ENCODE measurements at places on chromosomes 7 and 10.
A peak's percentile ranks its signal among the peaks of the same experiment; 100 is the strongest.

DNA sequence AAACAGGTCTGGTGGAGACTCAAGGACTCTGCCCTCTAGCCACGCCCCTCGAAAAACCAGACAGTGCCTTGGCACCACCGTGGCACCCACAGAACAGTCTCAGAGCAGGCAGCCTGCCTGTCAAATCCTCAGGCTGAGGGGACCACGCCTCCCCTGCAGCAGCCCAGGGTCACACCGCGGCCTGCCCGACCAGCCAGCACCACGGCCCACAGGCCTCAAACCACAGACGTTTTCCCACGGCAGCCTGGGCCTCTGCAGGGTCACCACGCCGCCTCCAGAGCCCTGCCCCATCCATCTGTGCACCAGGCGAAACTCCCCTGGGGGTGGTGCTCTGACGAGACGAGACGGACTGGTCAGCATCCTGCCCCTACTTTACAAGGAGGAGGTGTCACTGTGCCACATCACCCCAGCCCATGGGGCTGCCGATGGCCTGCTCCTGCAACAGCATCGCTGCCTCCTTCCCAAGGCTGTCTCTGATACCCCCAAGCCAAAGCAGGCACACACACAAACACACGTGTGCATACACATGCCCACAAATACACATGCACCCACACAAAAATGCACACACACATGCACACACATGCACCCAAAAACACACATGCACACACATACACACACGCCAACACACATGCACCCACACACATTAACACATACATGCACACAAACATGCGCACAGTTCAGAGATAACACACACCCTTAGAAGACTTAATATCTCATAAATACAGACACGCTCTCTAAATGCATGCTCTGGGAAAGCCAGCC lies 24.6 kb downstream of the PAPOLB start:
- no peak for DNase-seq

- no peak for DNase-seq
These were observed 107.6 kb downstream of the WDR37 start for GRCh38 chr10:1163831-1164230.

DNA sequence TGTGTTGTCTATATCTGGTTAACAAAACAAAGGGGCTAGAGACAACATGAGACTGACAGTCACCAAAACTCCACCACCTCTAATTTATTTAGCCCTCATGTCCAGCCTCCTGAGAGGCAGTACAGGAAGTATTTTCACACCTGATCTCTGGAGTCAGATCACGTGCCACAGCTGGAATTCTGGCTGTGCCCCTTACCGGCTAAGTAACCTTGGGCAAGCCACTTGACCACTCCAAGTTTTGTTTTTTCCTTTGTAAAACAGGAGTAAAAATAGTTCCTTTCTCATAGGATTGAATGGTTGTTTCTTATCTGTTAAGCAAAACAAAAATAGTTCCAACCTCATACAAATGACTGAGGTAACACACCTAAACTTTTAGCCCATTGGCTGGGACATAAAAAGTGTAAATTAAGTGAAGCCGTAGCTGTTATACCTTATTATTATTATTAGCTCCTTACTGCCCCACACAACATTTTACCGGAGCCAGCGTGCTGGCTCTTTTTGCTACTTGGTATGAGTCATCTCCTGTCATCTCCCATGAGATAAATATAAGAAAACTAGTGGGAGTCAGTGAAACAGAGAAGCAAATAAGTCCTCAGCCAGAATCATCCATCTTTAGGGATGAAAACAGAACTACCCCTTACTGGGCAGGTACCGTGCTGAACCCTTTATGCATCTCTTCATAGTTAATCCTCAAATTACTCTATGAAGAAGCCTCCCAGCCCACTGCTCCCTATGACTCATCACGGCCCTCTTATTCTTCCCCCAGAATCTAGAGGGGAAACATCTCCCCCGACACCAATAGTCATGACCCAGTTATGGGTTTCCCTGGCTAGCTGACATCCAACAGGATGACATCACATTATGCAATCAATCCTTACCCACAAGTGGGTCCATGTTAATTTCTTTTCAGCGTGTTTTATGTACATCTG lies 44.9 kb downstream of the PPP1R3C start:
- DNase-seq: no peak

GRCh38 chr10:24826009-24826408 lies 102.3 kb upstream of the ARHGAP21 start:
- peak; percentile 4 for DNase-seq

- DNase-seq: no peak
These were observed 104.7 kb downstream of the EVX1 start for GRCh38 chr7:27347276-27347640.

DNA sequence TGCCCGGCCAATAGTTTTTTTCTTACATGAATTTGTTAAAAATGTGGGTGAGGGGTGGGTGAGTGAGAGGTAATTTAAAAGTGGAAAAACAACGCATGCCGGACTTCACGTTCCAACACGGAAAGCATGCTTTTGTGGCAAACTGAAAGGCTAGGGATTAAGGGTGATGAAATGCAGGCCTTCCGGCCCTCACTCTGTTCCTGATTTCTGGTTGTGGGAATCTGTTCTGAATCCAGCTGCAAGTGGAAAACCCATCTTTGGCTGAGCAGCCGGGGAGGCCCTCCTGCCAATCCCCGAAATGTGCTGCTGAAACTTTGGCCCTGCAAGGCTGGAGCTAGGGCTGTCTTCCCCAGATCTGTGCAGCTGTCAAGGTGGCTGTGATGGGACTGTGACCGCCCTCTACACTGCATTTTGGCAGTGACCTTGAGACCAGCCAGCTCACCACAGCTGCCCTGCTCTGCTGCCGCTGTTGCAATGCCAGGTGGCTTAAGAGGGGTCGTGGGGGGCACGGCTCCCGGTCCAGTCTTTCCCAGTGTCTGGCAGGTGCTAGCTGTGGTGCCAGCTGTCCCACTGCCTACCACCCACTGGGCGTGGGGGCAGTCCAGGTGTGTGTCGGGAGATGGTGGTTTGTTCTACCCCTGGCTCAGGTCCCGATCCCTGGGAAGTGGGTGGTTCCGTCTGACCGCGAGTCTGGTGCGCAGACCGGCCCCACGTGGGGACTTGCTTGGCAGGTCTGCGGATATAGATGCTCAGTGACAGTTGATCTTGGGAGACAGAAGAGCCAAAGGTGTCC lies 39.0 kb downstream of the TET1 start:
- DNase-seq: no peak

DNA sequence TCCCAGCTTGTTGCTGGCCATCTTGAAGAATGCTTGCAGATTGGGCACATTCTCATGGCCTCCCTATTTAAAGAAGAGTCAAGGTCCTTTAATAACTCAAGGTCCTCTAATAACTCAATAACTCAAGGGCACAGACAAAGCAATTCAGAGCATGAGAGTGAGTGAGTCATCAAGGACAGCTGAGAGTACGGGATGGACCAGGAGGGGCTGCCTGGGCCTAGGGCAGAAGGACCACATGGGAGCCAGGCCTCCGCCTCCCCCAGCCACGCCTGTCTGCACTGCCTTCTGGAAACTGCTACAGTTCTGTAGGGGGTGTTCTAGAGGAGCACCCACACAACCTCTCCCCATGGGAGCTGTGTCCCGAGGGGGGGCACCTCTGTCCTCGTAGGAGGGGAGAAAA lies 48.9 kb downstream of the ZNF503 start:
- no peak for DNase-seq

- DNase-seq: no peak
These were observed 93.6 kb upstream of the SDK1 start for GRCh38 chr7:3207387-3207902.

Measured in inflammatory macrophage treated with lipopolysaccharide for 4 hours (primary cell).